ENCODE measurements at places on chromosomes 6 and 20.
A peak's percentile ranks its signal among the peaks of the same experiment; 100 is the strongest.

- DNase-seq: no peak
Observed at GRCh38 chr20:59776626-59777330, 156.7 kb downstream of the SYCP2 start.

DNA sequence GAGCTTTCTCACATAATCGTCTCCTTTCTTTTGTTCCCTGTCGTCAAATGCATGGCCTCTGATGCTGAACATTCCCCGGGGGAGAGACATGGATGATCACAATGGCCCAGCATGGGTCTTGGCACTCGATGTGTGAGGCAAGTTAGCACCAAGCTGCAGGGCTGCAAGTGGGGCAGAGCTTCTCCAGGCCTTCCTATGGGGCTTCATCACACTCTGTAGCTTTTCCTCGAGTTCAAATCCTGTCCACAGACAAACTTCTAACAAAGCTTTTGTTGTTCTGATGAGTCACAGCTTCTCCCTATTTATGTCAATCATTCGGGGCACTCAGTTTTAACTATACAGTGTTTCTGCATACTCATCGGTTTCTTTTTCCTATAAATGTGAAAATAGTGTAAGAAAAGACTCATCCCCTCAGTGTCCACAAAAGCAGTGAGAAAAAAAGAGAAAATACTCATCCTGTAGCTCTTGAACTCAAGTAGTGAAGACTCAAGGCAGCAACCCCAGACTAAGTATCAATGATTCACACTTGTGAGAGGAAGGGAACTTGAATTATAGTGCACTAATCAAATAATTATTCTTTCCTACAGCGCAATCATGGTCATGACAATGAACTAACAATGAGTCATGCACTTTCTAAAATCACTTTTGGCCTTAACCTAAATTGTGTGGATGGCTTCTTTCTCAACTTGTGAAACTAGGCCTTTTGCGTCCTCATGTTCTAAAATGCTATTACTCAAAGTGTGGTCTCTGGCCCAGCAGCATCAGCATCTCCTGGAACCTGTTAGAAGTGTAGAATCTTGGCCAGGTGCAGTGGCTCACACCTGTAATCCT lies 68.4 kb upstream of the NOX3 start:
- DNase-seq: no peak

- DNase-seq: no peak
Observed at GRCh38 chr6:30601436-30601814, 15.6 kb downstream of the PPP1R10 start.

- peak; percentile 38 for DNase-seq
Observed at GRCh38 chr20:58892141-58892931, 39.8 kb downstream of the GNAS start.

DNA sequence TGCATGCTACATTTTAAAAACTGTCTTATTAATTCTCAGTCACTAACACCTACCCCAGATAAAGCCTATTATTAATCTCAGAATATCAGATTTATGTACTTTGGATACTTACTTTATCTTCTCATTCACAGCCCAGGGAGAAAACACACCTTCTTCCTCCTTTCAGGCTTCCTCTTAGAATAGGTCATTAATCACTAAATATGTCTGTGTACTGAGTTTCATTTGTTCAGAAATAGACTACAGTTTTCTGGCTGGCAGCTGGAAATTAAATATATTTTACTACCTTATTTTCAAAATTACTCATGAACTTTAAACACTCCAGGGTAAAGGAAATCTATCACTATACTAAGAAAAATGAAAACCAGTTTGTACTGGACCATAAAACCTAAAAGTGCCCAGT lies 147.7 kb upstream of the DST start:
- no peak for DNase-seq

- no peak for DNase-seq
Observed at GRCh38 chr6:170089963-170090362, 200.9 kb downstream of the DLL1 start.

DNA sequence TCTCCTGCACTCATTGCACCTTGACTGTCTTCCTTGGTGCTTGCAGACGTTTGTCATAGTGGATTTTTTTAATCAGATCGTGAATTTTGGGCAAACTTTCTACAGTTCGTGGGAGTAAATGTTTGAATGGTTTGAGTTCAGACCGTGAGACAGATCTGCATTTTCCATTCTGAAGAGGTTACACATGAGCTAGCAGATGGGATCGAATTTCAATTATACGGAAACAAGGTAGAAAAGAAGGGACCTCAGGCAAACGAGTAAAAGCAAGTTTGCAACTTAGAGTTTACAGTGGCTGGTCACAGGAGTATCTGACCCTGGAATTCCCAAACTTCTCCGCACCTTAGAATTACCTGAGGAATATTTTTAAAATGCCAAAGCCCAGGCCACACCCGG lies 17.2 kb upstream of the NCR2 start:
- DNase-seq: peak; percentile 63

DNA sequence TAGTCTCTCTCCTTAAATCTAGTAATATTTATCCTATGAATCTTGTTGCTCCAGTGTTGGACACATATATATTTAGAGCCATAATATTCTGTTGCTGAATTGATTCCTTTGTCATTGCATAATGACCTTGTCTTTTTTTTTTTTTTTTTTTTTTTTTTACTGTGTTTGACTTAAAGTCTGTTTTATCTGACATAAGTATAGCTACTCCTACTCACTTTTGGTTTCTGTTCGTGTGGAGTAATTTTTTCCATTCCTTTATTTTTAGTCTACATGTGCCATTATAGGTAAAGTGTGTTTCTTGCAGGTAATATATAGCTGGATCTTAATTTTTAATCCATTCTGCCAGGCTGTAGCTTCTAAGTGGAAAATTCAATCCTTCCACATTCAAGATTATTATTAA lies 166.5 kb downstream of the GMDS start:
- no peak for DNase-seq

GRCh38 chr6:102895683-102896082 lies 1502.2 kb downstream of the GRIK2 start:
- no peak for DNase-seq
